HT1080 (cell line): ENCODE measurements at places on chromosomes 6 and 20. TPM values are rescaled to one million over a fixed set of nuclear protein-coding genes. Genes with fewer than 3 reads are reported as not detected.

The CAGE1 gene
- total RNA-seq, result 0.03 and 0.20 TPM in 2 replicates

The SLC52A3 gene
- 0.11 TPM in 1 of 2 replicates, not detected in the other for total RNA-seq

The PHACTR1 gene
- 3.4 and 7.8 TPM in 2 replicates for total RNA-seq

The FRMD1 gene
- not detected in 2 replicates for total RNA-seq
